ENCODE measurements at places on chromosomes 1 and 21.

- no peak for DNase-seq
These were observed 414.0 kb upstream of the KAZN start for GRCh38 chr1:14184454-14184853.

- no peak for DNase-seq
These were observed 218.7 kb downstream of the DAB1 start for GRCh38 chr1:57204942-57205787.

GRCh38 chr21:20443558-20444155, 554.6 kb upstream of the NCAM2 start:
- DNase-seq = no peak

DNA sequence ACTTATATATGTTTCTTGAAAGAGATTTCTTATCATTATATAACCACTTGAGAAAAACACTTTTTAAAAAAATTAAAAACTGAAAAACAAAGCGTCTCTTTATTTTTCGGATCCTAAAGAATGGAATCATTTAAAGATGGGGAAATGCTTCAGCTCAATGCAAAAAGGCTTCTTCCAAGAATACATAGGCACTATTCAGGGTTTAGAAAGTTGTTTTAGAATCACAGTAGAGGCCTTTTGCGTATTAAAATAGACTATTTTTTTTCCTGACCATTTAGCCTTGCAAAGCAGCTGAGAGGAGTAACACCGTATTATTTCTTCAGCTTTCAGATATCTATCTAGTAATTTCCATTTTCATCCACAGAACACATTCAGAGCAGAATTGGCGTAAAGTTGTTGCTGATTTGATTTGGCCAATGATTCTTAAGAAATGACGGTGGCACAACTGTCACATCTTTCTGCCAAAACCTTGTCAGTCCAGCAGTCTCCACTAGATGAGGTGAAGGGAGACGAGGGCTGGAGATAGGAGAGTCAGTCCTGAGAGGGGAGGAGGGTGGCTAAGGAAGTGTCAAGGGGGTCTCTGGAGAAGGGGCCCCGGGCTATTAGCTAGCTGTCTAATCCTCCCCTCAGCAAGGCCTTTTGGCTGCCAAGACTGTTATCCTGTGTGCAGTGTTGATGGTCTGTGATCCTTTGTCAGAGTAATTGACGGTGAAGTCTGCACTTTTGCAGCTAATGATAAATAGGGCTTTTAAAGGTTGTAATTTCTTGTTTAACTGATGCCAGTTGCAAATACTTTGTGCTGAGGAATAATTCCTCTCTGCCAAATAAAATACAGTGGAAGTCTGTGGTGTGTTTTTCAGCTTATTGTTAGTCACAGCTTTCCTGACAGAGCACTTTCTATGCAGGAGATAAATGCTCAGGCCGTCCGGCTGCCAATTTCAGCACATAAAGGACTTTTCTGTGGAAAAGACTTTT, 34.7 kb downstream of the PRRX1 start:
- no peak for DNase-seq

- DNase-seq = no peak
These were observed 97.4 kb upstream of the ST6GALNAC5 start for GRCh38 chr1:76769911-76770310.

- DNase-seq = no peak
These were observed 17.4 kb upstream of the ARHGEF10L start for GRCh38 chr1:17521946-17522612.

DNA sequence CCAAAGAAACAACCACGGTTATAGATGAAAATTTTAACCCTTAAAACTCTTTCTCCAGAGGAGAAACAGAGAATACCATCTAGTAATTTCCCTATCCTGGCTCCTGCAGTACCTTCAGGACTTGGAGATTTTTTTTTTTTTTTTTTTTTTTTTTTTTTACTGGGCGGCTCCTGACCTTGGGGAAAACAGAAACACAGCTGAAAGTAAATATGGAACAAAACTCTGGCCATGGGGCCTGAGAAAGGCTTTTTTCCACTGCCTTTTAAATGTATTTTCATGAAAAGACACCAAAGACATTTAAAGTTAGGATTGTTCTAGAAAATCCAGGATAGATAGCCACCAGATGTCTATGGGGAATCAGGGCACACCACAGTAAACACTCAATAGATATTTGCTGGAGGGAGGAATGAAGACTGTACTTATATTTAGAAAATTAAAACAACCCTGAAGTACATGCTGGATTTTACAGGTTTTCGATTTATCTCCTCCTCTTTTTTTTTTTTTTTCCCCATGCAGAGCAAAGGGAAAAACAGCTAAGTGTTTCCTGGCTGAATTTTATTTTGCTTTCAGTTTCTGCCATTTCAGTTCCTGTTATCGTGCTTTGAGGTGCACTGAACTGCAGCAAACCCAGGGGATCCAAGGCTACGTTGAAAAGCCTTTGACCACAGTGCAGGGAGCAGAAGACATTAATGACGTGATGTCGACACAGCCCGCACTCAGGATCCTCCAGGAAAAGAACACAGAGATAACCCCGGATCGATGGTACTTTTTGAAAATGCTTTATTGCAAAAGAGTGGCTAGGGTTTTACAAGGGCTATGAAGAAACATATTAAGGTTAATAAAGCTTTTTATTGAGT, 35.7 kb upstream of the CNN3 start:
- DNase-seq = no peak

DNA sequence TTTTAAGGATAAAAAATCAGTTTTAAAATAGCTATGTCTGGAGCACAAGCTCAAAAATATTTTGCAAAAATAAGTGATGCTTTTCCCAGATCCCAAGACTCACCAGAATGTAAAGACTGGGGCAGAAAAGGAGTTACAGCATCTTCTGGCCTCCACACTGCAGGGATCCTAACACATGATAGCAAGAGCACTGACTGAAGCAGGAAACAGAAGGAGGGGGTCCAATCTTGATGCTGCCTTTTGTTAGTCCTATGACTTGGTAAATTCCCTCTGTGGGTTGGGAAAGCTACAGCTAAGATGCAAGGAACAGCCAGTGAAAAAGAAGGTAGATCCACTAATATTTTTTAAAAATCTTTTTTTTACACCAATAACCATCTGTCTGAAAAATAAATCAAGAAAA, 54.2 kb upstream of the TNR start:
- no peak for DNase-seq

DNA sequence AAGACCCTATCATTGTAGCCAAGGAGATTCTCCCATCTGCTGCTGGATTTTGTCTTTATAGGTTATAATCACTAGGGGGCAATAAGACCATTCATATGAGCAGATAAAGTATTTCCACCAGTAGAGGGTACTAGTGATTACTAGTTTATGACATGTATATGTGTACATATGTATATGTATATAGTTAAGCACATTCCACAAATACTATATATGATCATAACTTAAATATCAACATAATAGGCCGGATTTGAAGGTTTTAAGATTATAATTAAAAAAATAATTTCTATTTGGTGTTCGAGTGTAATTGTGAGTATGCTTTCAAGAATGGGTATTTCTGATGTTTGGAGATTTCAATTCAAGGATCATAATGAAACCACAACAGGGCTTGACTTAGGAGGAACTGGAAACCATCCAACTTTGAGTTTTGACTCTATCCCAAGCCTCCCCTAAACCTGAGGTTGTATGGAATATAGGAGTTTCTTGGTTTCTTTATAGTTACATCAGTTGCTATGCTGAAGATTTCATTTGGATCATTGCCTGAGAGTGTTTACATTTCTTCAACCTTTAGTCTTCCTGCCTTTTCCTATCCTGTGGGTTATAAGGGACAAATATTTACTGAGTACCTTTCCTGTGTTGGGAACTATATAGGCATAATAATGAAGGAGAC, 16.9 kb downstream of the TCEANC2 start:
- peak; percentile 18 for DNase-seq

GRCh38 chr1:30879126-30879786, 29.3 kb downstream of the SDC3 start:
- no peak for DNase-seq

DNA sequence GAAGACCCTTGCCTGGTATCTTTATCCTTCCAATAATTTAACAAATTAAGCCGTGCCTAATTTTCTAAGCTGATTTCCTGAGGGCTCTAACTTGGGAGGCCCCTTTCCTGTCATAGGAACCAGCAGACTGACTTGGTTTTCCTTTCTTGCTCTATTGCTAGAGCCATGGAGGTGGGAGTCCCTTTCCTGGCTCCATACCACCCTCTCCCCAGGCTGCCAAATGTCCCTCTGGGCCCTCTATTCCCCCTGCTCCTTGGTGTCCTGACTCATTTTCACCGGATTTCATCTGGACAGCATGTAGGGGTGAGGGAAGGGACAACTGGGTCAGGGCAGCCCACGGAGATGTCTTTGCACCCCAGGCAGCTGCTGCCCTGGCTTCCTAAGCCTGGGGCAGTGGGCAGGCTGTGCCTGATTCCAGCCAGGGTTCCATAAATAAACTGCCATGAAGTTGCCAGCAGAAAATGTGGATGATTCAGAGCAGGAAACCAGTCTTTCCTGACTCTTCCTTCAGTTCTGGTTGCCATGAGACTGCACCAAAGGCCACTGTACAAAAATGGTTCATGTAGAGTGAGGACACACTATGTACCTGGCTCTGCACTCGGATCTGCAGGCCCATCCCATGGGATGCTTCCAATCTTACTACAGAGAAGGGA, 38.0 kb upstream of the SERBP1 start:
- no peak for DNase-seq

- DNase-seq = no peak
These were observed 75.8 kb upstream of the ZRANB2 start for GRCh38 chr1:71156590-71156989.

- DNase-seq = no peak
These were observed 60.0 kb downstream of the APCS start for GRCh38 chr1:159647616-159648015.

- no peak for DNase-seq
These were observed 152.7 kb upstream of the NEGR1 start for GRCh38 chr1:72435025-72435424.

DNA sequence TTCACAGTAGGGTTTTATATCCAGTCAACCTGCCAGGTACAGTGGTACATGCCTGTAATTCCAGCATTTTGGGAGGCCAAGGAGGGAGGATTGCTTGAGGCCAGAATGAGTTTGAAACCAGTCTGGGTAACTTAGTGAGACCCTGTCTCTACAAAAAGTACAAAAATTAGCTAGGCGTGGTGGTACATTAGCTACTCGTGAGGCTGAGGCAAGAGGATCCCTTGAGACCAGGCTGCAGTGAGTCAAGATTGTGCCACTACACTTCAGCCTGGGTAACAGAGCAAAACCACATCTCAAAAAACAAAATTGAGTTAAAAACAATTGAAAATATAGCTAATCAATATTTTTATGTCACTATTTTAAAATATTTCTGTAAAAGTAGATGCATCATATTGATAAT, 33.2 kb downstream of the DDI2 start:
- DNase-seq = no peak

DNA sequence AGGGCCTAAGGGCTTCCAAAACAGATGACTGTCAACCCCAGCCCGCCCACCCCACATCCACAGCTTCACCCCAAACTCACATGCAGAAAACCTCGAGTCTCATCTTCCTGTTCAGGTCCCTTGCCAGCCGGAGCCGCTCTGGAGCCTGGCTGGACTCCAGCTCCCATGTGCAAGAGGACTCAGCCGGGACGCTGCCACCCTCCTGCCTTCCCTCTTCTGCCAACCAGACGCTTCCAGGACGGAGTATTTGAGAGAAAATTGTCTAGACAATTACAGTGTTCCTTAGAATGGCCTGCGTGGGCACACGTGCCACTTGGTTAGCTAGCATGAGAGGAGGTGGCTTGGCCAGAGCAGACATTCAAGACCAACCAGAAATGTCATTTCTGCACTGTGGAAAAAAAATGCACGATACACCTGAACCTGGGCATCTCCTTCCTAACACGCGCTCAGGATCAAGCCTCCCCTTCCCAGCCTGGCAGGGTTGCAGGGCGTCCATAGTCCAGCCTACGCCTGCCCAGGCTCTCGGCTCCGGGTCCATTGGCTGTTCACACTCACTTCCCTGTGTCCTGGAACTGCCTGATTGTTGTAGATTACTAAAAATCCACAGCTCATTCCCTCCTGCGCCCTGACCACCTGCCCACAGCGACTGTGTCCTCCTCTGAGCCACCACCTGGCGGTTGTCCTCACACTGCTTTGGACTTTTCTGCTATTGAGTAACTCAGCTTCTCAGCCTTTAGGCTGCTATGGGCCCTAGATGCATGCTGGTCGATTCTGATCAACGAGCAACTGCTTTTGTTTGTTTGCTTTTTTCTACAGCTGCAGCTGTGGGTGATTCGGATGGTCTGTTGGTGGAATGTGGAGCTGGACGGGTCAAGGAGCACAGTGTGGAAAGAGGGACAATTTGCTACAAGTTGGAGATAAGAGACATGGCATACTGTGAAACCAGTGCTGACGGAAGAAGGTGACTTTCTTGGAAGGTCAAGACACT, at the start of gene CLDN14:
CLDN14 (minus strand) TSS at position 708 of the 988 bp plus-strand sequence. CDS start 18,427 bp downstream, outside the sequence.
- DNase-seq = no peak

DNA sequence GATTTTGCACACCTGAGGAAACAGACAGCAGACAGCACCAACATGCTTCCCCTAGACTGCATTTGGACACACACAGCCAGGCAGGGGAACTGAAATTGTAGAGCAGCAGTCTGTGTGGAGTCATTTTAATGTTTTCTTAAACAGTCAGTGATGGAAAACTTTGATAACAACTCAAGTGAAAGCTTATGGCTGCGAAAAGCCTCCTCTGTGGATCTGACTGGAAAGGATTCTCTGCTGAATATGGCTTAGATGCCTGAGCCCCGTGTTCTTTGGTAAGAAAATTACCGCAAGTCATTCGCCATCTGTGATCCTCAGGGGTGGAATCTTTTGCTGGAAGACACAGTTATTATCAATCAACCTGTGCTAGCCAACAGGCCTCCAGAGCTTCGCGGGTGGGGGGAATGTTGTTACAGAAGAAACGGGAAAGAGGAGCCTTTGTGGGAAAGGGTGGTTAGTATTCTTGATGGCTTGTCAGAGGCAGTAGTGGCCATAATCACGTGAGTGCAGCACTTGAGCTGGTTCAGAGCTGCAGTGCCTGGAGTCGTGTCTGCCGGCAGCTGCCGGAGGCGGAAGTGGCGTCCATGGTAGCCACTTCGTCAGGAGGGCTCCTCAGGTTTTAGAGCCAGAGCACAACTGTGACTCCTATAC, 204.7 kb downstream of the ST6GALNAC3 start:
- no peak for DNase-seq

DNA sequence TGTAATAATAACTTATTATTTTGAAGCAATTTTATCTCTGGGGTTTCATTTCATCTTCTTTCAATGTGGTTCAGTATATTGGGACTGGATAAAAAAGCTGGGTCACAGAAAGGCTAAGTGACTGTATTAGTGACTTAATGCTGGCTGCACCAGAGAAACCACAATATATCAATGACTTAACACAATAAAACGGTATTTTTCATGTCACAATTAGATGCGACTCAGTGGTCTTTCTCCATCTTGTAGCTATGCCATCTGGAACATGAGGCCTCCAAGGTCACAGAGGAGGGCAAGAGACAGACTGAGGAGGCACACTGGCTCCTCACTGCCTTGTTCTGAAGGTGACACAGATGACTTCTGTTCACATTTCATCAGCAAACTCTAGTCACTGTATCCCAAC, 26.0 kb upstream of the KCNA3 start:
- DNase-seq = no peak

DNA sequence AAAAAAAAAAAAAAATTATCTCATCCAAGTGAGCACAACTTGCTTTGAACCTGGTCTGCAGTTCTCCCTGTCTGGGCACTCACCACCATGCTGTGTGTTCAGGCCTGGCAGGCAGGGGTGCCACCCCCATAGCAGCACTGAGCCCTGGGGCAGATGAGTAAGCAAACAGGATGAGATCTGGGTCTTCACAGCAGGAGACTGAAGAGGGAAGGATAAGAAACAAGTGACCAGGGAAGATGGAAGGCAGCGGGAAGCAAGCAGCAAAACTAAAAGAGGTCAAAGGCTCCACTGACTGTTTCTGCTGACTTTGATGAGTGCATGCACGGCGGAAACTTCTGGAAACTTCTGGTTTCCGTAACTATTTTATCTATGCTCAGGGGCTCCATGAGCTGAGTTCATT, 133.5 kb upstream of the SOD1 start:
- DNase-seq = no peak
